ENCODE measurements at places on chromosomes 1 and 21.
A peak's percentile ranks its signal among the peaks of the same experiment; 100 is the strongest.

DNA sequence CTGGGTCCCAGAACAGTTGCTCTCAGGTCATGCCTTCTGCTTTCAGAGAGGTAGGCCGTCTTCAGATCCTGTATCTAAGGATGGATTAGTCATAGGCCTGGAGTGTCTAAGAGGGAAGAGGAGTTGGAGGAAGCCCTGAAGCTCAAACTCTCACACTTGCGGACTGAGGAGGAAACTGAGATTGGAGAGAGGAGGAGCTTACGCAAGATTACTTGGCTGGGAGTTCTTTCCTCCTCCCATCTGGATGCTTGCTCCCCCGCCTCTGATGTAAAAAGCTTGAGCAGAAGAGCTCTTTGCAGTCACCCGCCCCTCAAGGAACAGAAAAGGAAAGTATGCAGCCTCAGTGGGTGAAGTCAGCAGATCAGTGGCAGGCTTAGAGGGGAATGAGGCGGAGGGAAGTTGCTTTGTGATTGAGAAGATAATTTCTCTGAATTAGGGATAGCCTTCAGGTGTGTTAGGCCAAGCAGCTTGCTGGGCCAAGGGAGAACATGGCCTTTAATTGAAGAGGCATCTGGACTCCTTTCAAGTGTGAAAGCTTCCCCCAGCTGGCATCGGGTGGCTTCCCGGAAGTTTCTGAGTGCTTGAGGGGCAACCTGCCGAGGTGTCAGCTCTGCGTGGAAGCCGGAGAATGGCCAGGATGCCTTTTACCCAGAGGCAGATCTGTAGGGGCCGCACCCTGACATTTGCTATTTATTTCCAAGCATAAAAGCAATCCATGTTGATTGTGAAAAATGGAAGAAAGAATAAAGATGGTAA is 6.6 kb downstream of the ADORA1 start:
- peak; percentile 85 for DNase-seq

- DNase-seq: no peak
Observed at GRCh38 chr1:220983877-220984635, 104.8 kb downstream of the HLX start.

DNA sequence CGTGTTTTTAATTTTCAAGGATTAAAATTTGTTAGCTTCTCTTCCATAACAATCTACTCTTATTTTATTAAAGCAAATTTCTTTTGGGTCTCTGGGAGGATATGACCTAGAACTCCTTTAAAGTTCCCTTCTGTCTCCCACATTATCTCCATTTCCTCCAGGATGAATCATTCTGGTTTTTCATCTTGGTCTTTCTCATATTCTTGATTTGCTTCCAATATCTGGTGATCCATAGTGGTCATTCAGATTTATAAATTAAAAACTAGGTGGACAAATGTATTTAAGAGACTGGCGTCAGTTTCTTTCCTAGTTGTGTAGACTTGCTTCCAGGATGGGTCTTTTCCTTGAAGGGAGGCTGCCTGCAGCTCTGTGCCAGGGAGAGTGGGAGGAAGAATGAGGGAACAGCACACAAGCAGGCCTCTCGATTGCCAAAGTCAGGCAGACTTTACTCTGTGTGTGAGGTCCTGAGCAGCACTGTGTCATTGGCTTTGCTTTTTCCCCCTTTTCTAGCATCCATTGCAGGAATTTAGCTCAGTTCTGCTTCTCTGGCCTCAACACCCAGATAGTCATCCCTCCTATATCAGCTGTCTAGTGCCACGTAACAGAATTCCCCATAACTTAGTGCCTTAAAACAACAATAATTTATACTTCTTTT is 48.1 kb upstream of the FOXO6 start:
- DNase-seq: no peak

DNA sequence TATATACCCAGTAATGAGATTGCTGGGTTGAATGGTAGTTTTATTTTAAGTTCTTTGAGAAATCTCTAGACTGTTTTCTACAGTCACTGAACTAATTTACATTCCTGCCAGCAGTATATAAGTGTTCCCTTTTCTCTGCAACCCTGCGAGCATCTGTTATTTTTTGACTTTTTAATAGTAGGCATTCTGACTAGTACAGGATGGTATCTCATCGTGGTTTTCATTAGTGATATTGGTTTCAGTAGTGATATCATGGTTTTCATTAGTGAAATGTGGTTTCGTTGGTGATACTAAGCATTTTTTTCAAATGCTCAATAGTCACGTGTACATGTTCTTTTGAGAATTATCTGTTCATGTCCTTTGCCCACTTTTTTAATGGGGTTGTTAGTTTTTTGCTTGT is 316.8 kb downstream of the PTBP2 start:
- no peak for DNase-seq

- DNase-seq: no peak
Observed at GRCh38 chr1:207128336-207128921, 24.4 kb downstream of the C4BPA start.

DNA sequence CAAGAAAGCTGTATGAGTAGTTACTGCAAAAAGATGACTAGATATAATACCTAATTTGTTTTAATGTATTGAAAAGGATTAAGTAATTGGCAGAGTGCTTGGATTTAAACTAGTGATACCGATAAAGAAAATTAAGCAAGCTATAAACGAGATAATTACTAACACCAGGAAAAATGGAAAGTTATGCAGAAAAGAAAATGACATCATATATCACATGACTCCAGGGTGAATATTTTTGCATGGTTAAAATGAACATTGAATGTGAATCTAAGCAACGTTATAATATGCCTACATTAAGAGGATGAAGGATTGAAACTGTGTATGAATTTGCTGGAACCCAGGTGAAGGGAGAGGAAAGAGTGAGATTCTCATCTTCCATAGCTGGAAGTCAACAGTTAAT is 644.4 kb downstream of the ADGRL2 start:
- no peak for DNase-seq

GRCh38 chr1:24501371-24502064 is 1.1 kb upstream of the RCAN3 start:
- no peak for DNase-seq

DNA sequence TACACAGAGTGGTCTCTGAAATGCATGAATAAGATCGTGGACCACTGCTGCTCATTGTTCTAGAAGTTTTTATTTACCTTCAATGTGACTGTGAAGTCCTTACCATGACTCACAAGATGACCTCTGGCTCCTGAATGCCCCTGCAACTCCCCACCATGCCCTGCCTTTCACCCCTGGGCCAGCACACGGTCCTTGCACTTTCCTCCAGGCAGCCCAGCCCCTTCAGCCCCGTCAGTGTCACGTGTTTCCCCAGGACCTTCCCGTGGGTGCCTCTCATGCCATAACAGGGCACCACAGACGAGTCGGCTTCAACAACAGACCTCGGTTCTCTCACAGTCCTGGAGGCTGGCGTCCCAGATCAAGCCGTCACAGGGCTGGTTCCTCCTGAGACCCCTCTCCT is 62.1 kb downstream of the B3GALT5 start:
- DNase-seq: no peak

DNA sequence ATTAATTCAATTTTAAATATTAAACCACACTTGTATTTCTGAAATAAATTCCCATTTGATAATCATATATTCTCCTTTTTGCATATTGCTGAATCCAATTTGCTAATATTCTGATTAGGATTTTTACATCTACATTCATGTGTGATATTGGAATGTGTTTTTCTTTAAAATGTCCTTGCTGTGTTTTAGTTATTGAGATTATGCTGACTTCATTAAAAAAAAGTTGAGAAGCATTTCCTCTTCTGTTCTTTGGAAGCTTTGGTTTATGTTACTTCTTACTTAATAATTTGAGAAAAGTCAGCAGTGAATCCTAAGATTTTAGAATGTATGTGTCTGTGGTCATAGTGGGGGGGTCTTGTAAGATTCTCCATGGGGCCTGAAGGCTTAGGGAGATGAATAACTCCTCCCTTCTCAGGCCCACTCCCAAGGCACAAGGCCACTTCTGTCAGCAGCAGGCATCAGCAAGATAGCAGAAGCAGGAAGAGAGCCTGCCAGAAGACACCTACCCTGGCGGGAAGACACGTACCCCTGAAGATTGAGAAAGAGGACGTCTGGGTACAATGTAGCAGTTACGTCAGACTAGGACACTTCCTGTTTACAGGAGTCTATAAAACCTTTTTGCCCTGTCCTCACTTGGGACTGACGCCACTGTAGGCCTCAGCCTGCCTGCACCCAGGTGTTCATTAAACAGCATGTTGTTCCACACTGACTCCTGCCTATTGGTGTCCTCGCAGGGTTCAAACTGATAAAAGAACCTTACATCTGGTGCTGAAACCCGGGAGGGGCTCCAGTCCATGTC is 56.9 kb downstream of the ODF2L start:
- DNase-seq: no peak

DNA sequence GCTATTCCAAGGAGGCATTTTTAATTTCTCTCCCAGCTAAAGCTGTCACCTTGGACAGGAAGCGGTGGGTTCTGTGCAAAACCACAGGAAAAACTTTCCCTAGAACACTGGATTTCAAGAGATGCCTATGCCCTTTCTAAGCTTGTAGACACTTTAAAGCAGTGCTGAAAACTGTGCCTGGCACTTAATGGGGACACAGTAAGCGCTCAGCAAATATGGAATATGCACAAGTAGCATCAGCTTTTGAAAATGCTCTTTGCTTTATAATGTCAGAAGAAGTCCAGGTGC is 50.9 kb upstream of the TARBP1 start:
- no peak for DNase-seq

GRCh38 chr21:46219591-46220239 is 8.9 kb downstream of the LSS start:
- DNase-seq: no peak

GRCh38 chr1:170967042-170967910 is 31.9 kb downstream of the MROH9 start:
- DNase-seq: peak; percentile 21

GRCh38 chr1:93554883-93555872 is 107.3 kb downstream of the FNBP1L start:
- DNase-seq: no peak

DNA sequence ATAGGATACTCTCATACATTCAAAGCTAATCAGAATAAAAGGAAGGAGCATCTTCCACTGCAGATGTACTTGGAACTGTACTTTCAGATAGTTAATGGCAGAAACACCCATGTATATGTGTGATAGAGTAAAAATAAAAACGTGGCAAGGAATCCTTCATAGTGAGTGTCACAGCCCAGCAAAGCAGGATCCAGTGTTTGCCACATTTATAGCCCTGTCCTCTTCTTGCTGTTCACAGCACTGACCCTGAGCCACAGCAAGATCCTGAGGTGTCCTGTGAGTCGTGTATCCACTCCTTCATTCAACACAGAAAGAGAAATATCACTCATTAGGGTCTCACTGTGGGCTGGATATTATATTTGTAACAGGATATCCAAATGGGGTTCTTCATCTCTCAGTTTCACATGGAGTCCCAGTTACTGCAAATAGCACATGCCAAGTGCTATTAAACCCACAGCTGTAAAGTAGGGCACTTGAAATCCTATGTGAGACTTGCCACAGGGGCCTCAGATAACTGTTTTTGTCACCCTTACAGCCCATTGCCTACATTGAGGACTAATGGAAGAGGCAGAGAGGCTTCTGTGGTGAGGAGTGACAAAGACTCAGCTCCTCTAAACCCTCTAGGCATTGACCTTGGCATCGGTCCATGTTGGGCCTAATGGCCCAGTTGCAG is 41.3 kb downstream of the CYP2J2 start:
- no peak for DNase-seq

GRCh38 chr1:26981146-26981846 is 12.2 kb upstream of the TRNP1 start:
- no peak for DNase-seq

- no peak for DNase-seq
Observed at GRCh38 chr1:214393086-214393485, 112.1 kb downstream of the SMYD2 start.

- peak; percentile 8 for DNase-seq
Observed at GRCh38 chr1:161784968-161785367, 18.8 kb downstream of the ATF6 start.

GRCh38 chr1:21869620-21870121 is 57.6 kb downstream of the LDLRAD2 start:
- DNase-seq: peak; percentile 50

DNA sequence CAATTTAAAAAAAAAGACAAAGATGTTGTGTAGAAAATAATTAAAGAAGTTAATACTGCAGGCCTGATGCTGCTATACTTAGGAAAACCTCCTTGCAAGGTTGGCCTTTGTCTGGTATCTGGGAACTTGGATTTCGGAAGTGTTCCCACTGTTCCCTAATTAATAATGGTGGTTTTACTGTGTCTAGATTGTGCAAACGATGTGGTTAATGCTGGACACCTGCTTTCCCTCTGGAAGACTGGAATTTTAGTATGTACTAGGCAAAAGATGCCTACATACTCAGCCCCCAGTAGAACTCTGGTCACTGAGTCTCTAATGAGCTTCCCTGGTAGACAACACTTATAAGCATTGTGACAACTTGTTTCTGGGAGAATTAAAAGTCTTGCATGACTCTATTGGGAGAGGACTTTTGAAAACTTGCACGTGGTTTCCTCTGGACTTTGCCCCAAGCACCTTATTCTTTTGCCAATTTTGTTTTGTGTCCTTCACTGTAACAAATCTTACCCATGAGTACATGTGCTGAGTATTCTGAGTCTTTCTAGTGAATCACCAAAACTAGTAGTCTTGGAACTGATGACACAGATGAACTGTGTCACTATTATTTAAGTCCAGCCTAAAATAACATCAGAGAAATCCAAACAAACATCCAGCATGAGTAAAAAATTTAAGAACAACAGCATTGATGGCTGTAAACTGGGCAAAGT is 40.4 kb downstream of the LIN9 start:
- DNase-seq: no peak
